ENCODE measurements at places on chromosomes 1 and 21.

- no peak for DNase-seq
- no peak overlapping the region for H3K27ac ChIP-seq
- no peaks in the 10 kb centered on the region for H3K27me3 ChIP-seq
- H3K4me1 ChIP-seq: no peaks in the 10 kb centered on the region
These were observed 24.7 kb upstream of the ARHGEF16 start for GRCh38 chr1:3429766-3430165.

DNA sequence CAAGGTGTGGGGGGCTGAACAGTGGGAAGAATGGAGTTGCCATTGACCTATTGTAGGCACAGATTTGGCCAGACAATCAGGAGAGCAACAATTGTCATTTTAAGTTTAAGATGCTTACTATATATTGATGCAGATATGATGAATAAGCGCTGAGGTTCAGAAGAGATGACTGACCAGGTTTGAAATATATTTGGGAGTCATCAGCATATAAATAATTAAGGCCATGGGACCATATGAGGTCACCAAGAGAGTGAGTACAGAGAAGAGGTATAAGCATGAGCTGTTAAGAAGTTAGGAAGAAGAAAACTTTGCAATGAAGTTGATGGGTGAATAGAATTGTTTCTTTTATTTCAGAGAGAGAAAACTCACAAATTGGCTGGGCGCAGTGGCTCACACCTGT lies 4.5 kb upstream of the GADD45A start:
- peaks cover 30% of the 10 kb centered on the region for H3K4me1 ChIP-seq
- H3K27me3 ChIP-seq: no peaks in the 10 kb centered on the region
- no peak overlapping the region for H3K27ac ChIP-seq
- no peak for DNase-seq

GRCh38 chr1:14897080-14897449 lies 256.5 kb upstream of the TMEM51 start:
- peaks cover 33% of the 10 kb centered on the region for H3K27me3 ChIP-seq
- H3K4me3 ChIP-seq: no peak overlapping the region

GRCh38 chr21:45498646-45499000 lies 43.6 kb downstream of the SLC19A1 start:
- no peak overlapping the region for H3K27ac ChIP-seq
- no peaks in the 10 kb centered on the region for H3K4me1 ChIP-seq
- H3K36me3 ChIP-seq: no peaks in the 10 kb centered on the region
- DNase-seq: peak; percentile 12

GRCh38 chr1:2383576-2383975 lies 7.8 kb downstream of the MORN1 start:
- H3K4me1 ChIP-seq: peaks cover 3% of the 10 kb centered on the region
- no peak overlapping the region for H3K4me3 ChIP-seq
- H3K27ac ChIP-seq: no peak overlapping the region
- no peak for DNase-seq
- no peaks in the 10 kb centered on the region for H3K27me3 ChIP-seq

- peaks cover 4% of the 10 kb centered on the region for H3K4me1 ChIP-seq
- DNase-seq: no peak
- no peak overlapping the region for H3K4me3 ChIP-seq
- no peaks in the 10 kb centered on the region for H3K36me3 ChIP-seq
- peaks cover 3% of the 10 kb centered on the region for H3K27me3 ChIP-seq
These were observed 411.9 kb downstream of the HLX start for GRCh38 chr1:221291113-221291512.

DNA sequence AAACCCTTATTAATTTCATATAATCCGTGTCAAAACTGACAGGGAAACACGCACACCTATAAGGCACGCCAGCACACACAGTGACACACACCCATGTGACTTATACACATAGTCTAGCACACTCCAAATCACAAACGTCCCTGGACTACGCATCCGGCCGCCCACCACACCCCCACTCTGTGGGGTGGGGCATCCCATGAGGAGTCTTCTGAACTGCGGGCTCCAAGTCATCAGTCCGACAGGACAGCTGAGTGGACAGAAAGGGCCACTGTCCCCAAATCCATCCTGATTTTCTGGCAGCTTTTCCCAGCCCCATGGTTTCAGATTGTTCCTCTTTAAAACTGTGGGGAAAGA lies 829 bp downstream of the PEA15 start:
- peak; percentile 63 for DNase-seq
- H3K27me3 ChIP-seq: no peaks in the 10 kb centered on the region
- H3K27ac ChIP-seq: peak overlapping the region; percentile 93
- peaks cover 51% of the 10 kb centered on the region for H3K36me3 ChIP-seq
- H3K4me1 ChIP-seq: peaks cover 57% of the 10 kb centered on the region

DNA sequence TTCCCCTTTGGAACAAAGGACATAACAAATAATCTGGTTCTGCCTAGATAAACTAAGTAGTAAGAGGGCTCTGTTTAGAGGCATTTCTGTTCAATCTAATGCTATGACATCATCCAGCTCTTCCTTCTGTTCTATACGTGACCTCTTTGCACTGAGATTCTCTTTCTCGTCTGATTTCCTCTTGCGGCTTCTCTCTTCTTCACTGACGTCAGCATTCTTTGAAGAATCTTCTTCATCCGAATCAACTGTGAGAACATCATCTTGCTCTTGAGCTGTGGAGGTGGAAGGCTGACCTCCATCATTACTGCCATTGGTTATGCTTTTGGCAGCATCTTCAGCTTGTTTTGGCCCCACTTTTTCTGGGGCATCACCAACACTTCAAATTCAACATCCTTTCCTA lies 130.4 kb downstream of the HS2ST1 start:
- H3K4me1 ChIP-seq: peaks cover 52% of the 10 kb centered on the region
- peak overlapping the region; percentile 83 for H3K27ac ChIP-seq
- no peaks in the 10 kb centered on the region for H3K27me3 ChIP-seq
- no peak for DNase-seq
- H3K4me3 ChIP-seq: peak overlapping the region; percentile 10
- peaks cover 18% of the 10 kb centered on the region for H3K36me3 ChIP-seq

DNA sequence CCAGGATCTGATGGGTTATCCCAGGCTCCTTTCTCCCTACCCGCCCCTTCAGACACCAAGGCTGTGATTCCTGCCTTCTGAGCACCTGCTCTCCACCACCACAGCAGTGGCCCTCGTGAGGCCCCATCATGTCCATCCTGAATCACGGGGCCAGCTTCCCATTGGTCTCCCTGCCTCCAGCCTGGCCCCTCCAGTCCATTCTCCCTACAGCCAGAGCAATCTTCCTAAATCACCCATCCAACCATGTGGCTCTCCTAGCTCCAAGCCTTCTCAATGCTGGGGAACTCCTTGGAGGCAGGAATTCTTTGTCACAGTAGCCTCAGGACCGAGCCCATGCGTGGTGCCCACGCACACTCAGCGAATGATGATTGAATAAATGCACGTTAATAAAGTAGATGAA lies 8.9 kb upstream of the GLIS1 start:
- H3K4me3 ChIP-seq: no peak overlapping the region
- peaks cover 10% of the 10 kb centered on the region for H3K27me3 ChIP-seq
- peaks cover 1% of the 10 kb centered on the region for H3K4me1 ChIP-seq
- no peaks in the 10 kb centered on the region for H3K36me3 ChIP-seq
- no peak overlapping the region for H3K27ac ChIP-seq

DNA sequence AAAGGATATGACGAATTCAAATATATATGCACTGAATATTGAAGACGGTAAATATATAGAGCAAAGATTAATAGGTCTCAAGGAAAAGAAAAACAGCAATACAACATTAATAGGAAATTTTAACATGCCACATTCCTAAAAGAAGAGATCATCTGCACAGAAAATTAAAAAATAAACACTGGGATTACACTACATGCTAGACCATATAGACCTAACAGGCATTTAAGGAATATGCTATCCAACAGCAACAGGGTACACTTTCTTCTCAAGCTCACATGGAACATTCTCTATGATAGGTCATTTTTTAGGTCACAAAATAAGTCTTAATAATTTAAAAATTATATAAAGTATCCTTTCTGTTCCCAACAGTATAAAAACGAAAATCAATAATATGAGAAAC lies 1038.3 kb downstream of the KCNT2 start:
- H3K4me3 ChIP-seq: no peak overlapping the region
- no peaks in the 10 kb centered on the region for H3K36me3 ChIP-seq
- H3K4me1 ChIP-seq: no peaks in the 10 kb centered on the region
- H3K27ac ChIP-seq: no peak overlapping the region
- no peak for DNase-seq

GRCh38 chr21:32141318-32141633 lies 137.6 kb downstream of the MIS18A start:
- H3K27ac ChIP-seq: no peak overlapping the region
- DNase-seq: no peak
- H3K4me3 ChIP-seq: no peak overlapping the region
- peaks cover 8% of the 10 kb centered on the region for H3K27me3 ChIP-seq

DNA sequence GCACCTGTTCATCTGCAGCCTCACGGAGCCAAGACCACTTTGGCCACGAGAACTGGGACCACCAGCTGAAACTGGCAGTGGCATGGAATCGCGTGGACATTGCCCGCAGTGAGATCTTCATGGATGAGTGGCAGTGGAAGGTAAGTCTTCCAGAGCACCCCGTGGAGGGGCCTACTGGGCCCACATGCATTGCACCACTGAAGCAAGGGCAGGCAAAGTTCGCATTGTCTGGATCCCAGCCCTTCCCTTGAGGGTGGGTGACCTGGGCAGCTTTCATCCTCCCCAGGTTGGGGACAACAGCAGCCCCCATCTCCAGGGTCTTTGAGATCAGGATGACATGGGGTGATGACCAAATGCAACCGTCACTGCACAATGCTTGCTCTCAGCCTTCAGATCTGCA lies 37.5 kb downstream of the TRPM2 start:
- H3K36me3 ChIP-seq: peaks cover 55% of the 10 kb centered on the region
- no peaks in the 10 kb centered on the region for H3K27me3 ChIP-seq
- no peak overlapping the region for H3K27ac ChIP-seq
- H3K4me1 ChIP-seq: no peaks in the 10 kb centered on the region
- H3K4me3 ChIP-seq: no peak overlapping the region

DNA sequence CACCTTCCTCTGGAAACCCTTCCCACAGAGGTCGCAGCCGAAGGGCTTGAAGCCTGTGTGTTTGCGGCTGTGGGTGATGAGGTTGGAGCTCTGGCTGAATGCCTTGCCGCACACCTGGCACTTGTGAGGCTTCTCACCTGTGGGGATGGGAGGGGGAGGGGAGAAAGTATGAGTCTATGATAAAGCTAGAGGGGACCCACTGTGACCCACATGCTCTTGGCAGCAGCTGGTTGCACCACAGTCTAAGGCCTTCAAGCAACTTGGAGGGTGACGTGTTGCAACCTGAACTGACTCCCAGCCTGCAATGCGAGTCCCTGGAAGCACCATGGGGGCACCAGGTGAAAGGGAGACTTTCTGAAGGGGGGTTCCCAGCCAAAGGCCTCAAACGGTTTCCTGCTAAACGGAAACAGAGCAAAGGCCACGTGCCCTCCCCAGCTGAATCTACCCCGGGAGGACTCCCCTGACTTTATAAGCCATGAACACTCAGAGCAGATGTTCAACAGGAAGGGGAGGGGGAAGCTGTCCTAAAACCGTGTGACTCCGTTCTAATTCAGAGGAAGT lies 10.6 kb downstream of the GFI1 start:
- peaks cover 96% of the 10 kb centered on the region for H3K36me3 ChIP-seq
- no peaks in the 10 kb centered on the region for H3K27me3 ChIP-seq
- peaks cover 89% of the 10 kb centered on the region for H3K4me1 ChIP-seq
- H3K27ac ChIP-seq: peak overlapping the region; percentile 95
- peak overlapping the region; percentile 69 for H3K4me3 ChIP-seq

- H3K27ac ChIP-seq: no peak overlapping the region
- no peak for DNase-seq
- no peaks in the 10 kb centered on the region for H3K27me3 ChIP-seq
These were observed 10.1 kb upstream of the CITED4 start for GRCh38 chr1:40872276-40872675.

Measured in activated T-cell treated with anti-CD3 and anti-CD28 coated beads, Interleukin-2, amount 50 U/mL, for 24 hours (primary cell).